ENCODE measurements at places on chromosomes 6 and 20.

DNA sequence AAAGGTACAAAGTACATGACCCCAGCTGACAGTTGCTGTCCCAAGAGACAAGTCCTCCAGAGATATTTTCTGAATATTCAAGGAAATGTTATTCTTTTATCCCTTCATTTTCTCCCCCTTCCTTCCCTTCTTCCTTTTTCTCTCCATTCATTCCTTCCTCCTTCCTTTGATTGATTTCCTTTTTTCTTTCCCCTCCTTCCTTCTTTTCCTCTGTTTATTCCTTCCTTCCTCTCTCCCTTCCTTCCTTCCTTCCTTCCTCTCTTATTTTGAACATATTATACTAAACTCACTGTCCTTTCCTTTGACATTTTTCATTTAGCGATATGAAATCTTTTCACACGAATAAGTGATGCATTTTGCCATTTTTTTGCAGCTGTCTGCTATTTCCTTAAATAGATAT lies 73.2 kb upstream of the HDDC2 start:
- DNase-seq, result no peak

- DNase-seq, result no peak
Observed at GRCh38 chr20:41242807-41243206, 74.7 kb downstream of the ZHX3 start.

- DNase-seq, result no peak
Observed at GRCh38 chr6:149410557-149410956, 10.5 kb downstream of the SUMO4 start.

DNA sequence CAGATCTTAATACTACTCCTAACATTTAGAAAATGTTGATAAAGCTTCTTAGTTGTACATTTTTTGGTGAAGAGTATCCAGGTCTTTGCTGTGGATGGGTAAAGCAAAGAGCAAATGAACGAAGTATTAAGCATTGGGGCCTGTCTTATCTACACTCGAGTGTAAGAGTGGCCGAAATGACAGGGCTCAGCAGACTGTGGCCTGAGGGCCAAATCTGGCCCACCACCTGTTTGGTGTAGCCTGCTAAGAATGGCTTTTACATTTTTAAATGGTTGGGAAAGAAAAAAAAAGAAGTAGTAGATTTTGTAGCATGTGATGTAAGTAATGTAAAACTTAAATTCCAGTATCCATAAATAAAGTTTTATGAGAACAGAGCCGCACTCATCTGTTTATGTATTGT lies 19.4 kb upstream of the MAPK13 start:
- DNase-seq, result no peak

- DNase-seq, result no peak
Observed at GRCh38 chr20:12020846-12021245, 103.2 kb downstream of the BTBD3 start.

DNA sequence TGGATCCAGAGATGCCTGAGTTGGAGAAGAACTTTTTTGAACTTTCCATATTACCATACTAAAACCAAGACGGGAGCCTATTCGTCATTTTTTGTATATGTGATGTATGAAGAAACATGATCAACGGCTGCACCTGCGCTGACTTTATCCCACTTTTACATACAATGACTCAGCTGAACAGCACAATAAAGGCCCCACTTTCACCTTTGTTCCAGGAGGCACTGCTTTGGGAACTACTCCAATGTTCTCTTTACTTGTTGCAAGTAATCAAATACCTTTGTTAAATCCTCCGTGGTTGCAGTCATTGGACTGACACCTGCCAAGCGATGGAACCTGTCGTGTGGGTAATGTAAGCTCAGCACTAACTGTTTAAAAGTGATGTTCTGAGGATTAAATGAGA lies 17.3 kb upstream of the BTN3A2 start:
- no peak for DNase-seq

GRCh38 chr6:35049156-35049735 lies 91.9 kb downstream of the TCP11 start:
- DNase-seq, result no peak

DNA sequence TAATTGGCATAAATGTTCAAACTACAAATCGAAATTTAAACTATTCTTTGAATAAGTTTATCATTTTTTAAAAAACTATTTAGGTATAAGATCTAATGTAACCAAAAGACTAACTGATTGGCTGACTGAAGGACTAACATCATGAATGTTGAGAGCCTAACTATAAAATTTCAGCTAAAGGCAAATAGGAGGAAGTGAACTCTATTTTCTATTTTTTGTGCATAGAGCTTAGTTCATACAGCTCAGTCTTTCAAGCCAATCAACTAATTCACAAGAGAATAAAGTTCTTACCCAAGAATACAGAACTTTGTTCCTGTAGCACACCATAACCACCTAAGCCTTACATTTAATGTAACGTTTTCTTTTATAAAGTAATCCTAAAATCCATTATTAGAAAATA lies 46.3 kb upstream of the STXBP5 start:
- no peak for DNase-seq

- no peak for DNase-seq
Observed at GRCh38 chr6:41272591-41273240, 13.8 kb downstream of the TREM1 start.

DNA sequence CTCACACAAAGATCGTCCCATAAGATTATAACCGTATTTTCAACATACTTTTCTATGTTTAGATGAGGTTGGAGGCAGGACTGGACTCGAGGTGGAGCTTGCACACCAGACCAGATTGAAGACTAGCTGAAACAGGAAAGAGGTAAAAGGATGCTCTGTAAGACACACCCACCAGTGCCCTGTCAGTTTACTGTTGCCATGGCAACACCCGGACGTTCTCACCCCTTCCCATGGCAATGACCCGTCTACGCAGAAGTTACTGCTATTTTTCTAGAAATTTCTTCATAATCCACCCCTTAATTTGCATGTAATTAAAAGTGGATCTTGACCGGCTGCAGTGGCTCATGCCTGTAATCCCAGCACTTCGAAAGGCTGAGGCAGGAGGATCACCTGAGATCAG lies 13.6 kb upstream of the SRSF6 start:
- no peak for DNase-seq

- DNase-seq, result no peak
Observed at GRCh38 chr6:128067446-128068118, 166.7 kb upstream of the THEMIS start.

- no peak for DNase-seq
Observed at GRCh38 chr20:21167261-21167660, 41.4 kb downstream of the KIZ start.

DNA sequence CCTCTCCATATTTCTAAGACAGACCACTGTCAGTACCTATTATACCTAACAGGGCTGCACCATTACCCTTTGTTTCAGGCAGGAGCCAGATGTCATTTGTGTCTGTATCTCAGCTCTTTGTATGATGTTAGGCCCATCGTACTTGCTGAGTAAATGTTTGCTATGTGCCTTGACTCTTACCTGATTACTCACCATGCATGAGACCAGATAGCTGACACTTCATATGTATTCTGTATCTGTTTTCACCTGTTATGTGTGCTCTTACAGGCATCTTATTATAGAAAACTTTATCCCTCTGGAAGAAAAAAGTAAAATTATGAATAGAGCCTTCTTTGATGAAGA lies 31.7 kb upstream of the ASXL1 start:
- DNase-seq, result no peak

- no peak for DNase-seq
Observed at GRCh38 chr20:39990692-39991091, 698.3 kb downstream of the MAFB start.

DNA sequence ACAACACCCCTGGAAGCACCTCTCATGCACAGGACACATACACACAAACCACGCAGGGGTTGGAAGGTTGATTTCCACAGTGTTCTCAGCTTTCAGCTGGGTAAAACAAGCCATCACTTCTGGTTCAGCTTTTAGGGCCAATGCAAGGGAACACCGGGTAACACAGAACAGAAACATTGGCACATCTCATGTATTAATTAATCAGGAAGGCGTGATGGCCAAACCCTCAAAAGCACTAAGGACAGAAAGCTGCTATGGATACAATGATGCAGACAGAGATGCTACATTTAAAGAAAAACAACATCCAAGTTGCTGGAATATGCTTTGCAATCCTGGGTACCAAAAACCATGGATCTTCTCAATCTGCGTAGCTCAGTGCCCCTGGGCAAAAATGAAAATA lies 104.3 kb upstream of the BEND6 start:
- DNase-seq, result no peak

- DNase-seq, result no peak
Observed at GRCh38 chr6:85912582-85912981, 269.9 kb upstream of the SYNCRIP start.

GRCh38 chr20:59411170-59411569 lies 110.8 kb downstream of the EDN3 start:
- no peak for DNase-seq

DNA sequence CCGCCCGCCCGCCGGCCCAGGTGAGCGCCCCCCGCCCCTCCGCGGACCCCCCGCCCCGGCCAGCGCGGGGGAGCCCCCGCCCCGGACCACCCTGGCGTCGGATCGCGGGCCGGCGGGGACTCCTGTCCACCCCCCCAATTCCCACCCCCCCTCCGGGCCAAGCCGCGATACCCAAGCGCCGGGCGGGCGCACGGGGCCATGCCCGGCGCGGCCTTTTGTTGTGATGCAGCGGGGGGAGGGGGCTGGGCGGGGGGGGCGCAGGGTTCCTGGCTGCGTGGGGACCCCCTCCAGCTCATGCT lies 245 bp downstream of the SRC start:
- DNase-seq, result no peak

- no peak for DNase-seq
Observed at GRCh38 chr6:95593025-95593424, 15.7 kb downstream of the MANEA start.

GRCh38 chr6:114941078-114941477 lies 598.3 kb upstream of the HS3ST5 start:
- DNase-seq, result peak; percentile 63

- DNase-seq, result no peak
Observed at GRCh38 chr20:32970115-32970972, 33.9 kb downstream of the SUN5 start.

DNA sequence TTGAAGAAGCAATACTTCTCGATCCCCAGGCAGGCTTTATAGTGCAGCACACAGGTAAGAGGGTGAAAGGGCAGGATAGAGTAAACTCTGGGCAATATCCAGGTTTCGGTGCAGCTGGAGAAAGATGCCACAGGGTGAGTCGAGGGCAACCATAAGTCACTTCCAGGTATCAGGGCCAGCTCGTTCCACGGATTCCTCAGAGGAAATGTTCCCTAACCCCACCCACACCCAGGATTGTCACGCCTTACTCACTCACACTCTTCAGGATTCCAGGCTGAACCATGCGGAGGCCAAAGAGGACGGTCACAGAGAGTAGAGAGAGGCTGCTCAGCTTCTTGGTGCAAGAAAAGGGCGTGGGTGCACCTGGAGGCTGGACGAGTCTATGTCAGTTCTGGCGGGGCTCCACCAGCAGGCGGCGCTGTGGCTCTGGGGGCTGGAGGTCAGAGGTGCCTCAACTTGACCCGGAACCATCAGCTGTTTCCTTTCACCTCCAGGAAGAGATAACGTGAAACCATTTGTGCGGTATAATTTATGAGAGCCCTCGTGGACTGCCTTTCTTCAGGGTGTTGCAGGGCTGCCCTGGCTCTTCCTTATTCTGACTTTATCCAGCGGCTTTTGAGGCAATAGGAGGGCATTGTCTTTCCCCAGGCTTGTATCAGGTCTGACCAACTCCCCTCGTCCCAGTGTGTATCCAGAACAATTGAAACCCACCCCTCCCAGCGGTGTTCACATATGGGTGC lies 14.5 kb upstream of the WFDC12 start:
- peak; percentile 69 for DNase-seq

DNA sequence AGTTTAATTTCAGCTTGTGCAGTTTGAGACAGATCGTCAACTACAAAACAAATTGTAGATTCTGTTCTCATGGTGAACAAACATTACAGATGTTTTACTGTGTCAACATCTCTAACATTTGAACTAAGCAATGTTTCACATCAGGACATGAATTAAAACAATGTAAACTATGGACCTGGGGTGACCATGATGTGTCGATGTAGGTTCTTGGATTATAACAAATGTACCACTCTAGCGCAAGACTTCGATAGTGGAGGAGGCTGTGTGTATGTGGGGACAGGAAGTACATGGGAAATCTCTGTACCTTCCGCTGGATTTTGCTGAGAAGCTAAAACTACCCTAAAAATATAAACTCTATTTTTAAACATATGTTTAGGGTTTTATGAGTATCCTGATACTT lies 17.1 kb downstream of the HIVEP2 start:
- DNase-seq, result no peak

- no peak for DNase-seq
Observed at GRCh38 chr6:136249336-136249735, 775 bp downstream of the MTFR2 start.

GRCh38 chr6:43936476-43936875 lies 166.5 kb downstream of the VEGFA start:
- no peak for DNase-seq

GRCh38 chr6:125392682-125393081 lies 90.9 kb upstream of the HDDC2 start:
- DNase-seq, result no peak

- DNase-seq, result no peak
Observed at GRCh38 chr6:56148488-56149186, 98.7 kb downstream of the COL21A1 start.

GRCh38 chr6:112087916-112088315 lies 525 bp downstream of the FAM229B start:
- no peak for DNase-seq

DNA sequence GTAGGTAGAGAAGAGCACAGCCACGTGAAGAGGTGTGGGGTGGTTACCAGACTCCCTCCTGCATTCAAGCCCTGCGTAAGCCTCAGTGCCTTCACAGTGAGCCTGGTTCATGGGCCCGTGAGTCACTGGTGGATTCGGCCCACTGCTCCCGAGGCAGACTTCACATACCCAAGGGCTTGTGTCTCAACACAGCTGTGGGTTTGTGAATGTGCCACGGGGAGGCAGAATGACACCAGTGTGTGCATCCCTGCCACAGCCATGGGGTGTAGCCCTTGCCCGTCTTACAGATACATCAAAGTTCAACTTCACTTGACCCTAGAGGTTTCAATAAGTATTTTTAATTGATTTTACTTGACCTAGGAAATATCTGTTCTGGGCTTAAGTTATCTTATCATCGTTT lies 108.5 kb downstream of the MAP3K4 start:
- no peak for DNase-seq

DNA sequence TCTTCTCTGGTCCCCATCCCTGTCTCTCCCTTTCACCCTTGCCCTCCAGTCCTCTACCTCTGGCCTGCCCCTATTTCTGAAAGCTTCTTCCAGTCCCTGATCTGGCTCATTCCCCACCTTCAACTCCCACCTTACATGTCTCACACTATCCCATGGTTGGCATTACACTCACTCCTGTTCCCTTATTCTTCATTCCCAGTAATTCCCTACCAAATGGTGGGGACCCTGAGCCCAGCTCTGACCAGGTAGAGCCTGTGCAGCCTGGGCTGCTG lies 6.4 kb downstream of the TP53INP2 start:
- DNase-seq, result no peak

DNA sequence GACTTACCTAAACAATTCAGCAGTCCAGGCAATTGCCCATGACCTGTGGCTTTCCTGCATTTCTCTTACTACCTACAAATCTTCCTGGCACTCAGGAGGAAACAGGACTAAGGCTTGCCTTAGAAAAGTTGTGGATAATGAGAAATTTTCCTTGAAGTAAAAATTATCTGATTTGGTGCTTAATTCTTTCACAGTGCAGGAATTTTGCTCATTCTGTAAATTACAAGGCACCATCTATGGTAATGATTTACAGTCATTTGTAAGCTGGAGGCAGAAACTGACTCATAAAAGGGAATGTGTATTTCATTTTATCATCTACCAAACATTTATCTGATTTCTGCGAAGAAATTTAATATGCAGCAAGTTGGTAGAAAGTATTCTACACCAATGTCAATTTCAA lies 211.5 kb upstream of the FKBP1C start:
- no peak for DNase-seq
